ENCODE measurements at places on chromosomes 6 and 20.

DNA sequence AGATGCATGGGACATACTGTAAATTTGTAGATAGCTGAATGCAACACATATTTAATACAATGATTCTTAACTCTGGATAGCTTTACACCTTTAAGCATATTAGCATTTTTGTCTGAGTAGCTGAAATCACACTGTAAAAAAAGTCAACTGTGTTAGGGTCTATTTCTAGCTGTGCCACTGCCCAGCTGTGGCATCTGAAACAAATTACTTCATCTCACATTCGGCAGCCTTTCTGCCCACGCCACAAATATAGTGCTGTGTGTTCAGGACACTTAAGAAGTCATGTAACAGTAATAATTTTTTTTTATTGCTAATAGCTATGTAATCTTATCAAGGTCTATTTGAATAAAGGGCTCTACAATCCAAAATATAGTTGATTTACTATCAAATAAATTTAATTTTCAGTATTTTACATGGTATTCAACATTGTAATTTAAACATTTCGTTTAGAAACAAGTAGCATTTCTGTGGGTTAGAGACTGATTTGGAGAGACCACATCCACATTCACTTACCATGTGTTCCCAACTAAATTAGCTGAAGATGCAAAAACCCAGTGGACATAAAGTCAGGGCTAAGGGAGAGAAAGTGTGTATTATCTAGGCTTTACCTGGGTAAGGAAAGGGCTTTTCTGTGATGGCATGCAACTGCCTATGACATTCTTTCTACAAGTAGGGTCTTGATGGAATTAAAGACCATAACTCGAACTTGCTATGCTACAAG is 276.7 kb downstream of the PLCB1 start:
- no peak for DNase-seq

- DNase-seq = no peak
Measured at GRCh38 chr6:156545931-156546330, 231.2 kb upstream of the ARID1B start.

DNA sequence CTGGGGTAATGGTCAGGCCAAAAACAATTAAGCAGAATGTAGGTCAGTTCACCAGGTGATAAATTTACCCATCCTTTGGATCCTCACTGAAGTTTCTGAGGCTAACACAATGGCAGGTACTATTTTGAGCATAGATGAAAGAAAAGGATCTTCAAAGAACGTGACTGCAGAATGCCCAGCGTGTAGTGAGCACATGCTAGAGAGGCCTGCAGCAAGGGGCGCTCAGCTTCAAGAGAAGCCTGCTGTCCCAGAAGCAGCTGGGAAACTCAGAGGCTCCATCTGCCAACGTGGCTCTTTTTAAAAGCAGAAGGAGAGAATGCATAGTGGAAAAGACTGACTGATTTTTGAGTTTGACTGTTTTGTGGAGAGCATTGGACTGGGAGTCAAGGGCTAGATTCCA is 57.4 kb downstream of the CD83 start:
- no peak for DNase-seq

DNA sequence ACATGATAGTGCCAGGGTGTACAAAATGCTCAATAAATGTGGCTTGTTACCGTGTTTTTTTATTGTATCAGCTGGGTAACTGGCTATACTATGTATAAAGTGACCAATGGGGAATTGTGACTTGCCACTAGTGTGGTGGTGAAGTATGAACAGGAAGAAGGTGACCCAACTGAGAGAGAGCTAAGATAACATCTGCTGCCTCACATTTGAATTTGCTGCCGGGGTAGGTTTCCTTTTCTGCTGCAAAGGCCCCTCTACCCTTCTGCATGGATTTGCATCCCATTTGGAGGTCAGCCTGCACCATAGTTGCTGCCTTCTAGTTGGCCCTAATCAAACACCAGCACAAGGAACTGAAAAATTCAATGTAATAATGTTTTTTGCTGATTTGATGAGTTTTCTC is 24.1 kb downstream of the IL17A start:
- no peak for DNase-seq

DNA sequence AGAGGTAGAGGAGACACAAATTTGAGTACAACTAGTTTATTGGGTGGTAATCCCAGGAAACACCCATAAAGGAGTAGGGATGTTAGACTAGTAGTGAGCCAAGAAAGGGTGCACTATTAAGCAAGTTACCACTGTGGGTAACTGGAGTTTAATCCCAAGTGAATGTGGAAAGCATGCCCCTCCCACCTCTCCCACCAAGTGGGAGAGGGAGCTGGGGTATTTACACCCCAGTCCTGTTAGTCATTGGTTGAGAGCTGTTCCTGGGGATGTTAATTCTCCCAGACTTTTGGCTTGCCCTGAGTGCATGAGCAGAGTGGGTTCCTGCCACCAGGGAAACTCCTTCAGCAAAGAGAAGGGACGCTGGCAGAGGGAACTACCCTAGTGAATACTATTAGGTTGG is 49.2 kb upstream of the ZFP64 start:
- DNase-seq = no peak

- DNase-seq = no peak
Measured at GRCh38 chr6:170068496-170068895, 222.4 kb downstream of the DLL1 start.

DNA sequence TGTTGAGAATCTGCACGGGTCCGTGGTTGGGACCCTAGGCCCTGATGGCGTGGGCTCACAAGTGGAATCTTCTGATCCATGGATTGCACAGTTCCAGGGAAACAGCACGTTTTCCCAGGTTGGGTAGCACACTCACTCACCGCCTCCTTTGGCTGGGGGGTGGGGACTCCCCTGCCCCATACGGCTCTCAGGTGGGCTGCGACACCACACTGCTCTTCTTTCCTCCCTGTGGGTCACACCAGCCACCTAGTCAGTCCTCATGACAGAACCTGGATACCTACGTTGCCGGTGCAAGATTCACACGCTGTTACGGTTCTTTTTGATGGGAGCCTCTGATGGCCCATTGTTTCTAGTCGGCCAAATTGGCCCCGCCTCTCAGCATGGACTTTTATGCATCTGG is 312.0 kb downstream of the MMUT start:
- no peak for DNase-seq

DNA sequence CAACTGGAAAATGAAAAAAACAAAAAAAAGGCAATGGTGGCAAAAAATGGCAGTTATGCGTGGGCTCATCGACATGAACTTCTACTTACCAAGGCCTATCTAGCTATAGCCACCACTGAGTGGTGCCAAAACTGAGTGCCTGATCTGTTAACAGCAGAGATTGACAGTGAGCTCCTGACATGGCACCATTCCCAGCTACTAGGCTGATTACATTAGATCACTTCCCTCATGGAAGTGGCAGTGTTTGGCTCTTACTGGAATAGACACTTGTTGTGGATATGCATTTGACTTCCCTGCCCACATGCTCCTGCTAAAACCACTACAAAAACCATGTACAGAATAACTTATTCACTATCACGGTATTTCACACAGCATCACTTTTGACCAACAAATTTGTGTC is 216.1 kb upstream of the SGK1 start:
- DNase-seq = no peak

- DNase-seq = no peak
Measured at GRCh38 chr20:35502352-35502751, 27.1 kb downstream of the C20orf173 start.

- peak; percentile 87 for DNase-seq
Measured at GRCh38 chr6:125301435-125302391, at the start of gene HDDC2. HDDC2 (minus strand) TSS chr6:125301967; CDS start chr6:125301932, 35 bp downstream.

DNA sequence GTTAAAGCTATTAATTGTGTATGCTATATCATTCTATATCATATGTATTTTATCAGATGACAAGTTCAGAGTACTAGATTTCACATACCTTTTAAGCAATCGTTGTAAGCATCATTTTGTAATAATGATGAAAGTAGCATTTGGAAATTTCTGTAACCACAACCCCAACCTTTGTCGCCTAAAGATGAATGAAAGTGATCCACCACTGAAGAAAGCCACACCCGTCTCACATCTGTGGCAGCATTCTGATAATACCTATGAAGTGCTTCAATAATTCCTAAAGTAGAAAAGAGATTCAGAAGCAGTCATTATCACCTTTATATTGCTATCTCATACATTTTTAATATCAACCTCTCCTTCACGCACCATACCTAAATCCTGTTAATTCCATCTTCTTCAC is 16.6 kb downstream of the ZUP1 start:
- no peak for DNase-seq

GRCh38 chr6:152748843-152749242 is 1.8 kb upstream of the VIP start:
- DNase-seq = no peak

DNA sequence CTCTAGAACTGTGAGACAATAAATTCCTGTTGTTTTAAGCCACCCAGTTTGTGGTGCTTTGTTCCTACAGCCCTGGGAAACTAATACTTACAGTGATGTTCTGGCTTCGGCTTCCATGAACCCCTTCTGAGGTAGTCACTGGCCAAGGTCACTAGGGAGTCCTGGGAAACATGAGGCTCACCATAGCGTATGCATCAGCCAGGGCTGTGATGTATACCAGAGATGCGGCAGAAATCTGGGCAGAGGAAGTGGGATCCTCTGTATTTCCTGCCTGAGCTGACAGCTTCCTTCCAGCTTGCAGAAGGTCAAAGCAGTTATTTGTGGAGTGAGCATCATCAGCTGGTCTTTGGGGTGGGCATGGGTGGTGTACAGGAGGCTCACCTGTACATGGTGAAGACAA is 27.9 kb downstream of the KAT14 start:
- no peak for DNase-seq

GRCh38 chr6:128808856-128809255 is 74.1 kb upstream of the LAMA2 start:
- no peak for DNase-seq

GRCh38 chr20:43398676-43399324 is 58.9 kb upstream of the SRSF6 start:
- DNase-seq = no peak

- no peak for DNase-seq
Measured at GRCh38 chr6:73180076-73180738, 45.1 kb downstream of the KHDC1L start.

- no peak for DNase-seq
Measured at GRCh38 chr6:89368999-89369398, 16.5 kb upstream of the UBE2J1 start.

DNA sequence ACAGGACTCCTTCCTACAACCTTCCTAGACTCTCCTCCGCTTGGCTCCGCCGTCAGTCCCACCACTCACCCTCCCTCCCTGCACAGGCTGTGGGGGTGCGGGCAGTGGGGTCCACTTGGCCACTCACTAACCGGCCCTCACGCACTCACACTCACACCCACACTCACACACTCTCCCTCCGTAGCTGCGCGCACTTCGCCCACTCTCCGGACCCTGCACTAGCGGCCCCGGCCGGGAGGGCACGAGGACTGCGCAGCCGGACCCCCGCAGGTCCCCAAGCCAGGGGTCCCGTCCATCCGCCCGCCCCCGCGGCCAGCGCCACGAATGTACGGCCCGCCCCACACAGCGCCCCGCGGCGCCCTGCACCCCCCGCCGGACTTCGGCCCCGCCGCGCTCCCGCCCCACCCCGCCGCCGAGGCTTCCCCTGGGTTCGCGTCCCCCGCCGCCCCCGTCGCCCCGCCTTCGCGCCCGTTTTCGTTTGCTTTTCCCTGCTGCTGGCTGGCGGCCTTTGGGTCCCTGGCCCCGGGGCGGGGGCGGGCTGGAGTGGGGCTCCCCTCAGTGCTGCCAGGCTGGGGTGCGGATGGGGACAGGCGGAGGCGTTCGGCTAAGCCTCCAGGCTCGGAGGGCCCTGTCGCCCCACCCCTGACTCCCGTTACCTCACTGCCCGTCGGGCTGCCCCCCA is 23.0 kb upstream of the SLC22A7 start:
- no peak for DNase-seq

GRCh38 chr20:57870597-57871236 is 160.9 kb upstream of the PMEPA1 start:
- no peak for DNase-seq

GRCh38 chr6:146545581-146545980 is 1.9 kb downstream of the RAB32 start:
- DNase-seq = no peak

GRCh38 chr6:70124882-70125545 is 177.9 kb downstream of the COL9A1 start:
- DNase-seq = no peak

GRCh38 chr6:99811636-99812035 is 182.4 kb downstream of the MCHR2 start:
- DNase-seq = no peak

DNA sequence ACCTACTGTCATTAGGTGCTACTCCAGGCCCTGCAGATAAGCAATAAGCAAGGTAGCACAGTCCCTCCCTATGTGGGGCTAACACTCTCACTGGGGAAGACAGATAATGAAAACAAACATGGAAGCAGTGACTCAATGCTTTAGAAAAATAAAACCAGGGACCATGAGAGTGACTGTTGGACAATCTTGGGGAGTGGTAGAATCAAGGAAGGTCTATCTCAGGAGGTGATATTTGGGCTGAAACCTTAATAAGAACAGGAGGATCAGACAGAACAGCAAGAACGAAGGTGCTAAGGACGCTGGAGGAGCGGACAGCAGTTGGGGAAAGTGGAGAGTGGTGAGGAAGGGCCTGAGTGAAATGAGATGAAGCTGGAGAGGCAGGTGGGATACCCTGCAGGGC is 58.2 kb downstream of the BANF2 start:
- DNase-seq = no peak

- no peak for DNase-seq
Measured at GRCh38 chr6:140401761-140402160, 1027.3 kb upstream of the CITED2 start.

GRCh38 chr6:11434565-11435326 is 102.8 kb upstream of the TMEM170B start:
- no peak for DNase-seq

- no peak for DNase-seq
Measured at GRCh38 chr6:11050731-11051130, 6.6 kb upstream of the ELOVL2 start.

DNA sequence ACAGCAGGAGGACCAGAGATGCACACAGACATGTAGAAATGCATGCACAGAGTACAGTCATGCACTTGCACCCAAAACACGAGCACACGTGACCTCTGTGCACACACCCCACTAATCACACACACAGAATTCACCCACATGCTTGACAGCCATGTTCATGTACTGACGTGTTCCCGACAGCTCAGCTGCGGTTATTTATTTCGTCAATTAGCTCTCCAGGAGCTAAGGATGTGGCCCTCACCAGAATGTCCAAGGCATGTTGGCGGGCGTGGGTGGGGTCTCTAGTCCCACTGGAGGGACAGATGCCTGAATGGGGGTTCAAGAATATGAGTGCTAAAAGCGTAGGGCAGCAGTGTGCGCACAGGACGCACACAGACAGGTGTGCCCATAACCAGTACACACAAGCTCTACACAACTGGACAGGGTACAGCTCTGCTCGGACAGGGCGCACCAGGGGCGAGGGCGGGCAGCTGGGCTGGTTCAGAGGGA is 571 bp upstream of the PRPF6 start:
- DNase-seq = no peak

GRCh38 chr6:159092631-159093030 is 47.8 kb upstream of the TAGAP start:
- DNase-seq = no peak

GRCh38 chr6:14858808-14859207 is 387.1 kb upstream of the JARID2 start:
- DNase-seq = no peak

- no peak for DNase-seq
Measured at GRCh38 chr6:46453741-46454316, 37.4 kb downstream of the RCAN2 start.

All from psoas muscle (tissue), 8 donors.